ENCODE measurements at places on chromosomes 4 and X.

DNA sequence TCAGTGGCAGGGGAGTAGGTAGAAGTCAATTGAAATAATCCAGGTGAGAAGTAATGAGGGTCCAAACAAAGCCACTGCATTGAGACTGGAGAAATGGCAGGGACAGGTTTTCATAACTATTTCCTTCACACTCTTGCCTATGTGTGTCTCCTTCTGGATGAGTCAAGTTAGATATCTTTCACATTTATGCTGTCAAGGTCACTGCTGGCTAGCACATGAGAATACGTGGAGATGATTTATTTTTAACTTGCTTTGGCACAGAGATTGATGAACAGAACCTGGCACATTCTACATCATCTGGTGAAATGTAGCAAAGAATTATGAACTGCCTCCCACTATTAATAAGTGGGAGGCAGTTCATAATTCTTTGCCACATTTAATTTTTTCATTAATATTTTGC lies 66.7 kb upstream of the BOD1L1 start:
- no peak for DNase-seq

DNA sequence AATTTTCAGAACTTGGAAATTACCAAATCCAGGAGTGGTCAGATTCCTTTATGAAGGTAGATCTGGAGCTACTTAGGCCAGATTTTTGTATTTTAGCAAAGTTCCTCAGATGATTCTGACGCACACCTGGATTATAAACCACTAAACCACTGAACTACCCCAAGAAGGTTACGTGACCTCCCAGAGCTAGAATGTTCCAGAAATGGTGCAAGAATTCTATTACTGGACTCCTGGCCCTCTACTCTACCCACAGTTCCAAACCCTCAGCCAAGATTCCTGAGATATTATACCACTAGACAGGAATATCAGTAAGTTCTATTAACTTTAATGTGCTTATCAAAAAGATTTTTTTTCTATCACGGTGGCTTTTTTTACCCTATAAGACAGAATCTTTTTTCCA lies 67.1 kb downstream of the ABCG2 start:
- no peak for DNase-seq

GRCh38 chr4:151029537-151029936 lies 14.5 kb upstream of the LRBA start:
- DNase-seq, result no peak

GRCh38 chr4:48445704-48446103 lies 37.4 kb upstream of the SLC10A4 start:
- peak; percentile 18 for DNase-seq

- DNase-seq, result peak; percentile 57
Measured at GRCh38 chrX:43557792-43558191, 98.3 kb upstream of the MAOA start.

DNA sequence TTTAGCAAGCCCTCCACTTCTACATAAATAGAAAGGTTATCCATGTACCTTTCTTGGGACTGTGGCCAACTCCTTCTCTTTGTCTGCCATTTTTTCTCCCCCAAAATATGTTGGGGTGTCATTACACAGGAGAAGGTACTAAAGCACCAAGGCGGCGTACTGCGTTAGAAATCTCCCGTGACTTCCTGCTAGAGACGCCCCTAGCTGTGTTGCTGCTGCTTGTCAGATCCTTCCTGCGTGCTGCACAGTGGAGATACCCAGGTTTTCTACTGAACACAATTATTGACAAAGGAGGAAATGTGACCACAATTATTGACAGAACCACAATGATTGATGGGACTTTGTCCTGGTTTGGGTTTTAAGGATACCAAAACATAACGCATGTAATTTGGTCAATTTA lies 97.7 kb downstream of the EFHC2 start:
- DNase-seq, result no peak

DNA sequence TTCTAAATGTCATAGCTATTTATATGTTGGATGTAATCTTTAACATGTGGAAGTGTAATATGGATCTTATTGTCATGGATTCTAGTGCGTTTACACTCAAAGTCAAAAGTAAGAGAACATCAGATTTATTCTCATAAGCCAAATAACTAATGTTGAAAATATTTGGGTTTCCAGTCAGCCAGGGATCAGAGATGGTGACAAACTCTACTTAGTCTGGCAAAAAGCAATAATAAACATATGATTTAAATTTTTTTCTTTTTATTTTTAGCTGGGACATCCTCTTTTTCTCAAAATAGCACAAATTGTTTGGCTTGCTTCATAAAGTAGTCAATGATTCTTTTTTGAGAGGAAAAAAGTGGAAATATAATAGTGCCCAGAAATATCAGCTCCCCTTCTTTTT lies 392.3 kb downstream of the ARHGAP24 start:
- DNase-seq, result no peak

DNA sequence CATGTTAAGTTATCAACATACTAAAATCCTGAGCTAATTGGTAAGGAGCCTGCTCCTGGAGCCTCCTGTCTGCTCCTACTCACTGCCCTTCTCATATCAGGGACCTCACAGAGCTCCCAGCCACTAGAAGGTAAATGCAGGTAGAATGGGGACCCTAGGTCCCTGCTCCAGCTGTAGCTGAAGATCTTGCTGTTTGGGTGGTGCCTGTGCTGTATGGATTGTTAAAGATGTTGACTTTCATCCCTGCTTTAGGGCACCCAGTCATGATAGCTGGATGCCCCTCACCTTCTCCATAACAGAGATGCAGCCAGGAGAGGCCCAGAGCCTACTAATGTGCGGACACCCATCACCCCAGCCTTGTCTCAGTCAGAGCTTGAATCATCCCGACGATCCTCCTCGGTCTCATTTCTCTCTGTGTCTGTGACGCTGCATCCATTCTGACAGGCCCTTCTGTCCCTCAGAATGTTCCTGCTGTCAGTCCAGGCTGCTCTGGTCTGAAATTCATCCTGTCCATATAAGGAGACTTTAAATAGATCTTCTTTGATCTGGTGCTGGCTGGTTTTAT lies 341.7 kb upstream of the GATB start:
- DNase-seq, result no peak

GRCh38 chr4:181860668-181861067 lies 382.5 kb upstream of the TENM3 start:
- no peak for DNase-seq

DNA sequence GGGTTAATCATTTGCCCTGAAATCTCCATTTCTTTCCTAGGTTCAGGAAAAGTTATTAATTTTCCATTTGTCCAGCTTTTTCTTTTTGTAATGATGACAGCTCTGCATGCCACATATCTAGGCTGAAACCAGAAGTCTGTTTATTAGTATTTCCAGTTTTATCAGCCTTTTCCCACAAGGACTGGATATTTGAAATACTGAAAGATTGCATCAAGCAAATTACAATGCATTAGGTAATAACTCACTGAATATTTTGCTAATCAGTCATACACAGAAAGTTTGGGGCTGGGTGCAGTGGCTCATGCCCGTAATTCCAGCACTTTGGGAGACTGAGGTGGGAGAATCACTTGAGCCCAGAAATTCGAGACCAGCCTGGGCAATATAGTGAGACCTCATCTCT lies 21.5 kb downstream of the SLC9A7 start:
- DNase-seq, result no peak

DNA sequence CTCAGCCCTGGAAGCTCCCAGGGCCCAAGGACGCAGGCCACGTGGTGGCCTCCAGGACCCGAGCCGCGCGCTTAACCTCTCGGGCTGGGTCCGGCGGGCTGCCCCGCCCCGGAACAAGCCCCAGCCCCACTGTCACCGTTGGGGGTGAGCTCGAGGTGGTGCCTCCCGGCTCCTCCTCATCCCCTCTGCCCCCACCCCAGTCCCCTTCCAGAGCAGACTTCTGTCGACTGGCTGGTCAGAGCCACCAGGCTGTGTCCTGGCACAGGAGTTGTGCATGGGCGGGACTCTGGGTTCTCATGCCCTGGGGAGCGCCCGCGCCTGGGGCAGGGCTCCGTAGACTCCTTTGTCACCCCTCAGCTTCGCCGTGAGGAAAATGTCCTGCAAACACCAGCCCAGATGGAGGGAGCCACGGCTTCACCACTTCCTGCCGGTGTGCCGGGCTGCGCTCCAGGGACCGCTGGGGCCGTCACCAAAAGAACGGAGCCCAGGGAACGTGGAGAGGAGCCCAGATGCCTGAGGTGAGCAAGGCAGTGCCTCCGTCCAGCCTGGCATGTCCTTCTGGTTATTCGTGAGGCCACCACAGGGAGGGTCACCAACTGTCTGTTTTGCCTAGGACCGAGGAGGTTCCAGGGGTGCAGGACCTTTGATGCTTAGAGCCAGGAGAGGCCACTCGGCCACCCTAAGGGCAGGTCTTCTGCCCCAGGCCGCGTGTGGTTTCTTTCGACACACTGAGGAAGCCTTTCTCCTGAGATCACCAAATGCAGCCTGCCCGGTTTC lies 7.1 kb upstream of the RGS12 start:
- DNase-seq, result no peak

DNA sequence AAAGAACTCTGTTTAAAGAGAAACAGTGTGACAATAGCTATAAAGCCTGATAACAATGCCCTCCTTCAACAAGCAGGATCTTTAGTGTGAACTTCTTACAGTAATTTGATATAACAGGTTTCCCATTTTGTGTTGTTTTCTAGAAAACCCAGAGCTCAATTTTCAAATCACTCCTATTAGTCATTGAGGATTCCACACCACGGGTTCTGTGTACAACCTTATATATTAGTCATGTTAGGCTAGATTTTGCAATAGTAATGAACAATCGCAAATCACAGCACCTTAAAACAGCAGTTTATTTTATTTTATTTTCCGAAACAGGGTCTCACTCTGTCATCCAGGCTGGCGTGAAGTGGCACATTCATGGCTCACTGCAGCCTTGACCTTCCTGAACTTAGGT lies 1020.9 kb upstream of the INTU start:
- no peak for DNase-seq

DNA sequence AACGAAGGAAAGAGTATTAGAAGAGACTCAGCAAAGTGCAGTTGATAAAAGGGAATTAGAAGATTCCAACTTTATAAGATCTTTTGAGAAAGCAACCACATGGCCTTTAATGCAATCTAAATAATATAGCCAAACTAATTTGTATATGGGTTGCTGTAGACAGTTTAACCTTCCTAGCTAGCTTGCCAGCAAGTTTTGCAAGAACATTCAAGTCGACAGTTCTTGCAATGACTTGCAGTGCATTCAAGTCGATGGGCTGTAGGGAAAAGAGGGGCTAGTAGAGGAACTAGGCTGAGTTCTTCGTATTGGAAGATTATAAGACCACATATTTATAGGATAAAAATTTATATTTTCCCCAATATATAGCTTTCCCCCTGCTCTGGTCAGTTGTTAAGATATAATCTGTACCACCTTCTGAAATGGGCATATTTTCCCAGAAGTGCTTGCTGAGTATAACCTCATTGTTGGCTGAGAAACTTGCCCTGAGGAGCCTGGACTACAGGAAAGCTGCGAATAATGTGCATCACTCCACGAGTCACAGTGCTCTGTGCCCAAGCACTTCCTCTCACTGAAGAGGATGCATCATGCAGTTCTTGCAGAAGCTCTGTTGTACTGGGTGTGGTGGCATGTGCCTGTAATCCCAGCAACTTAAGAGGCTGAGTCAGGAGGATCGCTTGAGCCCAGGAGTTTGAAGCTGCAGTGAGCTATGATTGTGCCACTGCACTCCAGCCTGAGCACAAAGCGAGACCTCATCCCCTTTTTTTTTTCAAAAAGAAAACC lies 56.7 kb downstream of the DOCK11 start:
- no peak for DNase-seq

- no peak for DNase-seq
Measured at GRCh38 chr4:184896868-184897715, 71.3 kb upstream of the ACSL1 start.

GRCh38 chr4:184851200-184851541 lies 25.4 kb upstream of the ACSL1 start:
- peak; percentile 35 for DNase-seq

DNA sequence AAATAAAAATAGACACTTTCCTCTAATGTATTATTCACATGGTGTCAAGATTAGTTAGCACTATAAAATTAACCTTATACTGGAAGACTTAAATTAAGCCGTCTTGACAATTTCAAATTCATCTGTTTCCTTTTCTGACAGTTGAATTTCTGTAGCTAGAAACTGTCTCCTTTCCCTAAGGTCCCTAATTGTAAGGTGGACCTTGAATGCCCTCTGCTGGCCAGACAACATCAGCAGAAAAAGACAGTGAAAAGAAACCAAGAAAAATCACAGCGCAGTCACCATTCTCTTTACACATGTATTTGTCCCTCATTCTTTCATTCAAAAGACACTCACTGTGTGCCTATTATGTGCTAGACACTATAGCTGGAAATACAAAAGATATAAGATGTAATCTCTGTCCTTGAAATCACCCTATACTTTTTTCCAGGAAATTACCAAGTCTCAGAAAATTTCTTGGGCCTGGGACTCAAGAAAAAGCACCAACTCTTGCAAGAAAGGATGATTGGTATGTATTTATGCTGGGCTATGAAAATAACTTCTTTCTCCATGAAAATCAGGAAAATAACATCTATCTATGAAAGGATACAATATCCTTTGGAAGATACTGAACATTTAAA lies 32.7 kb upstream of the AMBN start:
- peak; percentile 63 for DNase-seq

DNA sequence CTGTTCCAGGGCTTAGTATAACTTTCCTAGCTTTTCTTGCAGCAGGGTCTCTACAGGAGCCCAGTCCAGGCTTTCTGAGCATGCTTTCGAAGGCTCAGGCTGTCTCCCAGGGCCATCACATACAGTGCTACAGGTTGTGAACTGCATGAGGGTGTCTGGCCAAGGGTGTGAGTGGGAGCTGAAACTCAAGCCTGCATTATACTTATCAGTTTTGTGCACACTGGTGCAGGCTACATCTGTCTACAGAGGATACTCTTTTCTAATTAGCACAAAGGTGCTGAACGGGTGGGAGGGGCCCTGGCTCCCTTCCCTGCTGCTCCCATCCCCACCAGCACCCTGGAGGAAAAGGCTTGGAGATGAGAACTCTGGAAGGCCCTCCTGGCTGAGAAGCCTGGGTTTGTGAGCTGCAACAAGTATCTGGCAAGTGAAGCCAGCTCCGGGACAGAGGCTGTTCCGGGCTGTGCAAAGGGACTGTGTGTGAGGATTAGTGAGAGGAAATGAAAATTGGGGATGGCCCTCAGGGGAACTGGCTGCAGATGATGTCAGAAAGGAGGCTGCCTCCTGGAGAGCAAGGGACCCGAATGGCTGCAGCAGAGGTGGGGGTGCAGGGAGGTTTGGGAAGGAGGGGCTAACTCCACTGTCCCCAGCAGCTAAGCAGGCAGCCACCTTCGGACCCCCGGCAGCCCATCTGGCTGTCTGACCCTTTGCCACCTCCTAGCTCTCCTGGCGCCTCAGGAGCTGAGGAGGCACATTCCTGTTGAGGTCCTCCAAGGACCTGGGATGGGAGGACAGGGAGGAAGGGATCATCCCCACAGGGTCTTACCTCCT lies 68.5 kb downstream of the EFNB1 start:
- DNase-seq, result no peak

- no peak for DNase-seq
Measured at GRCh38 chr4:31183256-31183655, 463.1 kb downstream of the PCDH7 start.

DNA sequence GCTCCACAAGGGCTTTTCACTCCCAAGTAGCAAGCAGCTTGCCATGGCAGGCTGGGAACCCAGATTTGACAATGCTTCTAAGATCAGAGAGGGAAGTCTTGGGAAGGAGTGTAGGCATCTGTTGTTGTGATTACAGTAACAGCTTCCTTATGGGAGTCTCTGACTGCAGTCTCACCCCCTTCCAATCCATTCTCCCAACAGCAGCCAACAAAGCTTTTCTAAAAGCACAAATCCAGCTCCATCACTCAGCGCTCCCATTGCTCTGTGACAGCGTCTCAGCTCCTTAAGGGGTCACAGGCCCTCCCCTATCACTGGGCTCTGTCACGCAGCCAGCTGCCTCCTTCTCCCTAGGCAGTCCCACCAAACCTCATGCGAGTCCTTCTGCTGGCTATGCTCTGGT lies 7.1 kb downstream of the IGFBP7 start:
- DNase-seq, result no peak

Data from MM.1S (cell line).